NCI-H187 treated with DMSO at 0.1 percent for 48 hours (cell line): ENCODE measurements at places on chromosomes 3 and 15.

GRCh38 chr3:101011136-101011535 is 17.9 kb upstream of the ABI3BP start:
- DNase-seq: no peak

- DNase-seq: no peak
Measured at GRCh38 chr3:103963599-103963998, 1403.1 kb upstream of the ALCAM start.

GRCh38 chr3:25462495-25462894 is 34.4 kb downstream of the RARB start:
- no peak for DNase-seq

- DNase-seq: no peak
Measured at GRCh38 chr3:177538048-177538749, 340.9 kb upstream of the TBL1XR1 start.

GRCh38 chr3:139774560-139775302 is 97.0 kb upstream of the NMNAT3 start:
- no peak for DNase-seq

DNA sequence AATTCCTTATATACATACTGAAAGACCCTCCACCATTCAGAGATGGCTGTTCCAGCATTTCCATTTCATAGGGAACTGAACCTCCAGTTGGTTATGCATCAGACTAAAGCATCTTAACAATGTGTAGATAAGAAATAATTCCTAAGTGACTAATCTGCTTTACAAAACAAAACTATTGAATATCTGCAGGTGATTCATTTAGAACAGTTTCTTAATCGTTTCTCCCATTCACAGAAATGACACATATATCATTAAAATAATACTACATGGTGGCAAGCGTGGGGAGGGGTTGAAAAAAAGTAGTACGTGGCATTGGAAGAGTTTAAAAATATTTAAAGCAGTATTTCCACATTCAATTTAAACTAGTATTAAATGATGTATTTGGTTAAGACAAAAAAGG is 19.5 kb downstream of the COPS2 start:
- DNase-seq: no peak

- DNase-seq: peak; percentile 78
Measured at GRCh38 chr3:154730186-154730585, 300.2 kb upstream of the GPR149 start.

DNA sequence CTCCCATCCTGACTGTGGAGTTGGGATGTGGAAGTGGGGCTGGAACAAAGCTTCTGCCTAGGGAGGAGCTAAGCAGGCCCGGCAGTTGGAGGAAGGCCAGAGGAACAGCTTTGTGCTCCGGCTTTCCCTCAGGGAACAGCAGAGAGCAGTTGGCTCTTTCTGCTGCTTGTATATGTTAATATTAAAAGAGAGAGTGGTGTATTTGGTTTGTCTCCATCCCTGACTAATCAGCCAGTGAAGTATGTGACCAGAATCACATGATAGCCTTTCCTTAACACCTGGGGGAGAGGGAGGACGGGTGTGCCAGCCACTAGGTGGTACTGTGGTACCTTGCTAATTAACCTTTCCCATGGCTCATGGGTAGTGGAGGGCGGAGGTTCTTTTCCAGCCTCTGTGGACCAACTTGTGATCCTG is 10.0 kb downstream of the EIF2B5 start:
- DNase-seq: no peak

GRCh38 chr15:65028338-65028737 is 1.1 kb downstream of the MTFMT start:
- DNase-seq: no peak

- no peak for DNase-seq
Measured at GRCh38 chr15:68503791-68504680, 72.1 kb upstream of the ITGA11 start.

GRCh38 chr15:97490429-97490828 is 470.1 kb upstream of the ARRDC4 start:
- no peak for DNase-seq

- DNase-seq: no peak
Measured at GRCh38 chr3:103818800-103819199, 1384.0 kb downstream of the ZPLD1 start.

DNA sequence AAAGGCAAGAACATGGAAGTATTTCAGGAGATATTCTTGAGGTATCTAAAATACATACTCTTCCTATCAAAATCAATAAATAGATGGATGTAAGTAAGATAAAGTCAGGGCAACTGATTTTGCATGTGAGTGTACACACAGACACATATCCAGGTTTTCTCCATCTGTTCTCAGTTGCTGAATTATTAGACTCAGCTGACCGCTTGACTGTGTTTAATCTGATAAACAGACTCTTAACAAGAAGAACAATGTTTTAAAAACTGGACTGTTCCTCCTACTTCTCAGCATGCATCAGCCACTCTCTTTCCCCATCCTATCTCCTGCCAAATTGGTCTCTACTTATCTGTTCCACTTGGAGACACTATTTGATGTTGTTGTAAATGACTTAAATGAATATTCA is 73.5 kb downstream of the GOLGA8G start:
- no peak for DNase-seq

DNA sequence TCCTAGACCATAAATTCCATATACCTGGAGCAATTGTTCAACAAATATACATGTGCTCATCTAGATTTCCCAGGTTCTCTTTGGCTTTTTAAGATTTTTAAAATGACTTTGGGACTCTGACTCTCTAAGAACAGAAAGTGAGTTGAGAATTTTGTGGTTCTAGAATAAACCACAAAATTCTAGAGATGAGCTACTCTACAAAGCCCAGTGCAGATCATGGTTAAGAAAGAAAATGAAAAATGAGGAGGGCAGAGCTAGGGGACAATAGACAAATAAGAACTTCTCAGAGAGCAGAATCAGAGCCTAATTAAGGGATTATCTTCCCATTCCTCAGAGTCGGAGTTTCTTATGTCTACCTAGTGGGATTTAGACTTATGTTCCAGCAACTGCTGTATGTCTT is 694.7 kb downstream of the ZNF385D start:
- no peak for DNase-seq

- peak; percentile 21 for DNase-seq
Measured at GRCh38 chr3:111070772-111071256, 802 bp upstream of the NECTIN3 start.

- no peak for DNase-seq
Measured at GRCh38 chr3:166721466-166721865, 658.6 kb downstream of the ZBBX start.

DNA sequence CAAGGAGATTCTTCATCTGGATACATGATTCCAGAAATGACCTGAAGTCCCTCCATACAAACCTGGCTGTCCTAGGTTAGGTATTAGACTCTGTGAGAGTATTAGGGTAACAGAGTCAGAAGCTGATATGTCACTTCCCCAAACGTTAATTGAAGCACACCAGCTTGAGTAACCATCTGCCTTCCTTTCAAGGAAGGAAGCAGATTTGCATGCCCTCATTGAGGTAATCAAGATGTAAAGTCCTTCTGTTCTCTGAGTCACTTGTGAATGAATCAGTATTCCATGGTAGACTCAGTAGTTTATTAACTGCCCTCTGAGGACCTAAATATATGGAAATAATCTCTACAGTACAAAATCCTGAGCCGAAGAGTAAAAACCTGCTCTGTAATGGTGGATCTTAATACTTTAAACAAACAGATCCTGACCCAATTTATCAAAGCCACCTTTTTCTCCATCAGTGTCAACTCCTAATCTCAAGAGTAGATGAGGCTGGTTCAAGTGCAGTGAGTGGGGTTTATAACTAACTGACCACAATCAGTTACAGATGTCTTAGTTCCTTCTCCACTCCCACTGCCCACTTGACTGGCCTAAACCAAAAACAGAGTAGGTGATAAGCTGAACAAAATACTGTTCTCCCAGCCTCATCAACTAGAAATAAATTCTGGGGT is 246.2 kb upstream of the CHRM5 start:
- no peak for DNase-seq

- DNase-seq: no peak
Measured at GRCh38 chr3:164341086-164341485, 737.2 kb downstream of the SI start.

- peak; percentile 22 for DNase-seq
Measured at GRCh38 chr15:36970522-36970921, 129.8 kb downstream of the MEIS2 start.

GRCh38 chr3:62057339-62058047 is 315.9 kb downstream of the FEZF2 start:
- DNase-seq: no peak

- no peak for DNase-seq
Measured at GRCh38 chr3:100873611-100874010, 119.6 kb downstream of the ABI3BP start.

DNA sequence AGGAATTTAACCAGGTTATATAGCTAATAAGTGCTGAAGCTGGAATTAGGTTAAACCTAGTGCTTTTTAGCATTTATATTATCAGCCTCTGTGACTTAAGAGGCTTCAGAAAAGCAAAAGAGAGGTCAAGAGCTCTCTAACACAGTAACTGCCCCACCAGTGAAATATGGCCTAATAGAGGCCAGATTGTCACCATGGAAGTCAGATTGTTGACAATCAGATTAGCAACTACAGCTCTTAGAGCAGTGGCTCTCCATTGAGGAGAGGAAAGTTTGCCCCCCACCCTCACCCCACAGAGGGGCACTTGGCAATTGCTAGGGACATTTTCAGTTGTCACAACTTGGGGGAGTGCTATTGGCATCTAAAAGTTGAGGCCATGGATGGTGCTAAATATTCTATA is 23.3 kb upstream of the LMOD3 start:
- DNase-seq: no peak

DNA sequence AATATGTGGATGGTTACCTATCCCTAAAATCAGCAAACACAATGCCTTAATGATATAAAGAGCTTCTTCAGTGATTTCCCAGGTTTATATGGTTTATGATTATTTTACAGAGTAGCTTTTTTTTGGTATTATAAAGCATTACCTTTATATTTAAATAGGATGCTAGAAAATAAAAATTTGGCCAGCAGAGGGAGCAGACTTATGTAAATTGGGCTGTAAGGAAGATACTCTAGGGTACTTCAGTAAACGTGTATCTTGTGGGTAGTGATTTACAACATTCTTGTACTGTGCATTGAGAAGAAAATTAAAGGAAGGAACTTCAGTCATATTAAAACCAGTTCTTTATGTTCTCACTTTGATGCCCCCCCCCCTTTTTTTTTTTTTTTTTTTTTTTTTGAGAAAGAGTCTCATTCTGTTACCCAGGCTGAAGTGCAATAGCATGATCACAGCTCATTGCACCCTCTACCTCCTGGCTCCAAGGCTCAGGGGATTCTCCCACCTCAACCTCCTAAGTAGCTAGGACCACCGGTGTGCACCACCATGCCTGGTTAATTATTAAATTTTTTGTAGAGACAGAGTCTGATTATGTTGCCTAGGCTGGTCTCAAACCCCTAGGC is 167.9 kb downstream of the BBX start:
- no peak for DNase-seq

DNA sequence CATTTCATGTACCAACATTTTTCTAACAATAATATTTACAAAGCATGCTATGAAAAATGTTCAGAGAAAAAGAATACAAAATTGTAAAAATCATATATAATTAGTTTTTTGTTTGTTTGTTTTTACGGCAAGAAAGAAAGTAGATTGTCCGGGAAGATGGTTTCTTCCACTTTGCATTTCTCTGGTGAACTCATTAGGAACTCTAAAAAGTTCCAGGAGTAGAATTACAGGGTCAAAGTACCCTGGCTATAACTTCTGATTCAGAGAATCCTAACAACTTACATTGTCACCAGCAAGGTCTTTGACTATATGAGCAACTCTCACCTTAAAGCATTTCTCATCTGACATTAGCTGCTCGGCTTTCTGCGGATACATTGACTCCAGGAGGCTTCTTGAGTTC is 196.7 kb downstream of the PDE8A start:
- DNase-seq: no peak

- no peak for DNase-seq
Measured at GRCh38 chr3:67389176-67389575, 265.2 kb downstream of the SUCLG2 start.

DNA sequence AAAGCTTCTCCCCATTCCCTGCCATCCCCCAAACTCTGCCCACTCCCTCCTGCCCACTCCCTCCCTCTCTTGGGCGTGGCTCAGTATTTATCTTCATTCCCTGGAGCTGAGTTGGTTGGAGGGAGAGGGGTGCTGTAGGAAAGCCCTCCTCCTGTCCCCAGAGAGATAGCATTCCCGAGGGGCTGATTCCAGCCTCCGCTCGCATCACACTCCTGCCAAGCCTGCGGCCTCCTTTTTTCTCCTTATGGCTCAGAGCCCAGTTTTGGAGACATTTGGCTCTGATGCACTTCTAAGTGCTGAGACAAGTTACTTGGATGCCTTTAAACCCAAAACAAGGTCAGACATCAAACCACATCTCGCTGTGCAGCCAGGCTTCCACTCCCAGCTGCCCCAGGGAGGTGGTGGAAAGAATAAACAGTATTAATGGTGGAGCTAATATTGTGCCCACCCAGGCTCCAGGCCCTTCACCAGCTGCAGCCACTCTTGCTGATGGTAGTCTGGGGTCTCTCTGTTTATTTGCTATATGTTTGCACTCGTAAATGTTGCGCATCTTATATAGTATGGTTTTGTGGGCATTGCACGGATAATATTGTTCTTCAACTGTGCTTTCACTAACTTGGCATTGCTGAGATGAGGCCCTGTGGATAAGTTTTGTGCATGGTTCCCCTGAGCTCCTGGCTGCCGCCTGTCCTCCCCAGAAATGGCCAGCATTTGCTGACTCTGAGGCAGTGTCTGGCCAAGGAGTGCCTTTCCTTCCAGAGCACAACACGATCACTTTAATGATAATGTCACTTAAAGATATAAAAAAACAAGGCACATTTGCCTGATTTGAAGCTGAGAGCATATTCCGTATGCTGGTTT is 157.2 kb downstream of the LRRC28 start:
- no peak for DNase-seq

DNA sequence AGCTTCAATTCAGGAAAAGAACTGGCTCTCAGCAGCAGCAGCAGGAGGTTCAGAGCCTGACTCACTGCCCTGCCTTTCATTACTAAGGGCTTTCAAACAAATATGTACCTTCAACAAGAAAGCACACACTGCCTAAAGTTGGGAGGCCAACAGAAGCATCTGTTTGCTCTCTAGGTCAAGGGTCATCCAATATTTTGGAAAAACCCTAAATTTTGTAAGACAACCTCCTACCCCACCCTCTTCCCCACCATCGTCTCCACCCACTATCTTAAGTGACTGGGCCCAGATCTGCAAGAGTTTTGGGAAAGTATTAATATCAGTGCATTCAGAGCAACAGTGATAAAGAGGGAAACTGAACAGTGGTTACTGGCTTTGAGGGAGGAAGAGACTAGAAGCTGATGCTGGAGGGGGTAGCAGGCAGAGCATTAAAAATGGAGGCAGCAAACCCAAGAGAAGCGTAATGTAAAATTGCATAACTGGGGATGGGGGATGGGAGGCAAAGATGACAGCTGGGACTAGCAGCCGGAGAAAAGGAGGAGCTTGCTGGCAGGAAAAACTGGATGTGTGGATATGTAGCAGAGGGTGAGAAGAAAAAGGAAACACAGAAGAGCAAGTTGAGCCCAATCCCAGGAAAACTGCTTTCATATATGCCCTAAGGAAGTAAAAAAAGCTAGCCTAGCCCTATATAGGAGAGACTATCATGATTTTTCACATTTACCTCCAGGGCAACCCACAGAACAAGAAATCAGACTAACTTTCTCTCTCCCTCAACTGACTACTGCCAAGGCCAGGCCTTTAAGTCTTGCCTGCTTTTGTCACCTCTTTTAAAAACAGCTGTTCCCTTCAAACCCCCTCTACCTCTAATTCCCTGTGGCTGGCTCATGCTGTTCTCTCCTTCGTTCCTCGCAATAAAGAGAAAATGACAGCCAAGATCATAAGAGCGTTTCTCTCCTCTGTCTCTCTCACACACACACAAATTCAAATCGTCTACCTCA is 31.4 kb downstream of the NPTN start:
- DNase-seq: no peak

GRCh38 chr3:188581792-188582191 is 427.8 kb downstream of the LPP start:
- DNase-seq: no peak
